Activated effector memory CD4-positive, alpha-beta T cell treated with anti-CD3 and anti-CD28 coated beads, Interleukin-2, amount 50 U/mL, for 16 hours (primary cell): ENCODE measurements at places on chromosomes 6 and 20.

GRCh38 chr6:140670021-140670420 is 1295.6 kb upstream of the CITED2 start:
- no peak for DNase-seq

DNA sequence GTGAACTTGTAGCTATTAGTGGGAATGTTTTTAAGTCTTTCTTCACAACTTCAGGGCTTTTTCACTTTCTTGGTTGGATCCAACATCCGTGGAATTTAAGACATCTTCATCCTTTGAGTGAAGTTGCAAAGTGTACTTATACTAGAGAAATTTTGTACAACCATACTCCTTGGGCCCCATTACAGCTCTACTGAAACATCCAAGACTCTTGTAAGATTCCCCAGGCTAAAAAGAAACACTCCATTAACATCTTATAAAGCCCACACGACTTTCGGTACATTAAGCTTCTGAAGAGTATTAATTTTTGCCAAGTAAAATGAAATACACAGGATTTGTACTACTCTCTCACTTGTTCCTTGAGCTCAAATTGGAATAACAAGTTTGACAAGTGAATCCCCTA is 5.4 kb downstream of the PCNA start:
- DNase-seq = no peak

DNA sequence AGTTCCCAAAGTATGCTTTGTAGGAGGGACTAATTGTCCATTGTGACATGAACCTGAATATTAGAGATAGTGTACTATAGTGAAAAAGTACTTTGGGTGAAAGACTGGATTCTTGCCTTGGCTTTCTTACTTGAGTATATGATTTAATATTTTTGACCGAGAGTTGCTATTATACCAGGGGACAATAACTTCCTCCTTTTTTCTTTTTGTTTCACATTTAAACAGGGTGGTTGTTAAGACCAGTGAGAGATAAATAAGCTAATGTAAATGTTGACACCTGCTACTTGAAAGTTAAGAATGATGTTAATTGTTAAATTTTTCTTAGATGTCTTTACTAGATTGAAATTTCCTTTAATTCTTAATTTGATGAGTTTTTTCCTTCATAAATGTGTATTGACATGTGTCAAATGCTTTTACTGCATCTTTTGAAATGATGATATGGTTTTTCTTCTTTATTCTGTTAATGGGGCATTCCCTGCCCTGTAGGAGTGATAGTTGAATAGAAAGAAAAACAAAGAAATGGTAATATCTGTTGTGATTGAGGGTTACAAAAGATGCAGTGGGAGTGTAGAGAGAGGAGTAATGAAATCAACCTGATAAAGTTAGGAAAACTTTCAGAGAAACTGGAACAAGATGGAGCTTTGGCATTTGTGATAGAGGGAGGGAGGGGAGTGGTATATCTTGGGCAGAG is 48.4 kb downstream of the ZFAND3 start:
- no peak for DNase-seq

DNA sequence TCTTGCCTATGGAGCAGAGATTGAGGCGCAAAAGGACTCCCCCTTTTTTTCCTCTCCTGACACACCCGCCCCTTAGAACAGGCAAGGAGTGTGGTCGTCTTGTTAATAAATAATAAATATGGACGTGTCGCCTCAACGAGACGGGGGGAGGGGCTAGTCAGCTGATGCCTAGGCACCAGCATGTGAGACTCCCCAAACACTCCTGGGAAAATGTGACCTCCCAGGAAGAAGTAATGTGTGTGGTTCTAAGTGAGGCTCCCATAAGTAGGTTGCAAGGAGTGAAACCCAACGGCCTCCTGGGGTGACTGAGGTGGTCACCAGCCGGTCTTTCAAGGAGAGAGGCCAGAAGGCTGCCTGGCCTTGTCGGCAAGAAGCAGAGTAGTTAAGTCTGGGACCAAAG is 1.1 kb upstream of the FAXC start:
- DNase-seq = no peak

DNA sequence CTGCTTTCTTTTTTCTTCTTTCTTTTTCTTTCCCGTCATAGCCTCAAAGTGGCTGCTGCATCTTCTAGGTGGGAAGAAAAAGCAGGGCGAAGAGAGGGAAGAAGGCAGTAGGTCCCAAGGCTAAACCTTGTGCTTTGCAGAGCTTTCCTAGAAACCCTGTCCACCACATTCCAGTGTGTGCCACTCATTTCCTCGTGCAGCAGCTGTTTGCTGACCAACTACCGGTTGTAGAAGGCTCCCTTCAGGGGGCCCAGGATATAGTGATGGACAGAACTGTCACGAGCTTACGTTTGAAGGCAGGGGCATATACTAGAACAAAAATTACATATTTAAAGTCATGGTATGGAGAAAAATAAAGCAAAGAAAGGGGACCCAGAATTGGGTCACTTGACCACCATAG is 103.0 kb downstream of the SASH1 start:
- DNase-seq = no peak

DNA sequence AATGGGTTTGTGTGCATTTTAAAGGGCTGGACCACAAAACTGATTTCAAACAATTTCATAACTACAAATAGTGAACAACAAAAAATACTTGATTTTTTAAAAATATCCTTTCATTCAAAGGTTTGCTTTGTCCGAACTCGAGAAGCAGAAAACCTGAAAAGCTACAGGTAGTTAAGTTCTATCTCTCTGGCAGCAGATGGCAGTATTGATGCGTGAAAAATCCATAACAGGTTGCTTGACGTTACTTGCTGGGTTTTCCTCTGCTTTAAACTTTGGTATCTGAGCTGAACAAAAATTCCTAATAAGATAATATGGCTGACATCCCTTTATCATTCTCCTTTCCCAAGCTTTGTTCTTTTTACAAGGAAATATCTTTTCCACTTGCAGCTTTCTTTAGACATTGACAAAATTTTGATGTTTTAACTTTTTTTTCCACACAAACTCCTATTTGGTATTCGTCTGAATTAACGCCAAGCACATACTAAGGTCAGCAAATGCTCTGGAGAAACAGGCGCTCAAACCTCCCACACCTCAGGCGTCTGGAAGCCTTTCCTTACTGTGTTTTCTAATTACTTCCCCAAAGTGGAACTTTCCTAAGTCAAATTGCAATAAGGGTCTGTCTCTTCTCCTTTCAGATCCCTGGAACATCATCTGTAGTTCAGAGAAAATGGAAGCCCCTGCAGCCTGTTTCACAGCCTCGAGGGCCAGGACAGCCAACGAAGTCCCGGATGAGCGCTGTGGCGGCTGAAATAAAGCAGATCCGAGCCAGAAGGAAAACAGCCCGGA is 50.3 kb upstream of the GFRAL start:
- DNase-seq = no peak

GRCh38 chr20:2507875-2508630 is 662 bp downstream of the ZNF343 start:
- DNase-seq = no peak

GRCh38 chr6:156840136-156840535 is 63.0 kb downstream of the ARID1B start:
- DNase-seq = no peak

GRCh38 chr6:119449331-119450156 is 100.0 kb upstream of the MAN1A1 start:
- no peak for DNase-seq

- DNase-seq = peak; percentile 92
Measured at GRCh38 chr6:24359640-24360454, 2.0 kb upstream of the DCDC2 start.

DNA sequence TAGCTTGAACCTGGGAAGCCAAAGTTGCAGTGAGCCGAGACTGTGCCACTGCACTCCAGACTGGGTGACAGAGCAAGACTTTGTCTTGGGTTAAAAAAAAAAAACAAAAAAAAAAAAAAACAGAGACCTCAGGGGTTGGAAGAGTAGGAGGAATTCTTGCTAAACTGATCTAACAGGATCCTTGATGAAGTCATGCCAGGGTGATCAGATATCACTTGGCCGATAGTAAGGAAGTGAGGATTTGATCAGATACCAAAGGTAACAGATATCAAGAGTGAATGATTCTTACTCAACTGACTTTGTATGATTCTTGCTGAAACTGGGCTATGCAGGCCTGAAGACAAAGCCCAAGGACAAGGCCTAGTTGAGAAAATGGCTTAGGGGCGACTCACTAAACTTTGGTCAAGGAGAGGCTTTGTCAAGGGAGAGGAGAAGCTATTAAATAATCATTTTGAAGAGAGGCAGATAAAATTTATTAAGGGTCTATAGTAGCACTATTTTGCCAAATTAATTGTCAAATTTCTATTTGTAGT is 624.7 kb downstream of the UTRN start:
- no peak for DNase-seq

DNA sequence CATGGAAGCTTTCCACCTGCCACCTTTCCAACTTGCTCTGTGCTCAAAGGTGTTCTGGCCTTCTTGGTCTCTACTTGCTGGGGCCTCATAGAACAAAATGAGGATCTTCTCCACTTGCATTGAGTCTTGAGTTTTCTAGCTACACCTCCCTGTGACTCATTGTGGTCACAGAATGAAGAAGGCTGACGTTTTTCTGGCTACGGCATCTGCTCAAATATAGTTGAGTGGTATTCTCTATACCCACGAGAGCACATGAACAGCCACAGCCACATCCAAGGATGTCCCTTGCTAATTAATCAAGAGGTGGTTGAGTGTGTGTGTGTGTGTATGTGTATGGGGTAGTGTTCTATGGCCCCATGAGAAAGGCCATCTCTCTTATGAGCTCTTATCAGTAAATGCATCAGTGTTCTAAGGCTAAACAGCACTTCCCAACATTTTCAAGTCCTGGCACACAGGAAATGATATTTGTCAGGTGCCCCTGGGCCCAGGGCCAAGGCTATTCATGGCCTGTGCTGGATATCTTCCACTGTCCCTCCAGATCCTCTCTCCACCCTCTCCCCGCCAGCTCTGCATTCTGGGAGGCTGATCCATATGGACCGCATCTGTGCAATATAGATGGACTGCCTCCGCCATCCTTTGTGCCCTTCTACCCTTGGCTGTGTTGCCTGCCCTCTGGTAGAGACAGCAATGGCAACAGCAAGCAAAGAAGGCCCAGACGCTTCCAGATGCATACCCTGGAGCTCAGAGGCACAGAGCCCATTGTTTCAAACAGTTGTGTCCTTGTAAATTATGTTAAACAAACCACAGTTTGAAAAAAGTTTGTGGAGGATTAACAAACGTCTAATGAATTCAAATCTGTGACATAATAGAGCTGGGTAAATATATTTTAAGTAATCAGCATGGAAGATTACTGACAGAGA is 150.2 kb downstream of the LRFN2 start:
- no peak for DNase-seq

GRCh38 chr6:119210596-119210995 is 132.1 kb upstream of the FAM184A start:
- no peak for DNase-seq

- DNase-seq = no peak
Measured at GRCh38 chr6:168045141-168045691, 33.8 kb downstream of the FRMD1 start.

- DNase-seq = peak; percentile 82
Measured at GRCh38 chr20:33370291-33370690, 31.0 kb downstream of the CDK5RAP1 start.

DNA sequence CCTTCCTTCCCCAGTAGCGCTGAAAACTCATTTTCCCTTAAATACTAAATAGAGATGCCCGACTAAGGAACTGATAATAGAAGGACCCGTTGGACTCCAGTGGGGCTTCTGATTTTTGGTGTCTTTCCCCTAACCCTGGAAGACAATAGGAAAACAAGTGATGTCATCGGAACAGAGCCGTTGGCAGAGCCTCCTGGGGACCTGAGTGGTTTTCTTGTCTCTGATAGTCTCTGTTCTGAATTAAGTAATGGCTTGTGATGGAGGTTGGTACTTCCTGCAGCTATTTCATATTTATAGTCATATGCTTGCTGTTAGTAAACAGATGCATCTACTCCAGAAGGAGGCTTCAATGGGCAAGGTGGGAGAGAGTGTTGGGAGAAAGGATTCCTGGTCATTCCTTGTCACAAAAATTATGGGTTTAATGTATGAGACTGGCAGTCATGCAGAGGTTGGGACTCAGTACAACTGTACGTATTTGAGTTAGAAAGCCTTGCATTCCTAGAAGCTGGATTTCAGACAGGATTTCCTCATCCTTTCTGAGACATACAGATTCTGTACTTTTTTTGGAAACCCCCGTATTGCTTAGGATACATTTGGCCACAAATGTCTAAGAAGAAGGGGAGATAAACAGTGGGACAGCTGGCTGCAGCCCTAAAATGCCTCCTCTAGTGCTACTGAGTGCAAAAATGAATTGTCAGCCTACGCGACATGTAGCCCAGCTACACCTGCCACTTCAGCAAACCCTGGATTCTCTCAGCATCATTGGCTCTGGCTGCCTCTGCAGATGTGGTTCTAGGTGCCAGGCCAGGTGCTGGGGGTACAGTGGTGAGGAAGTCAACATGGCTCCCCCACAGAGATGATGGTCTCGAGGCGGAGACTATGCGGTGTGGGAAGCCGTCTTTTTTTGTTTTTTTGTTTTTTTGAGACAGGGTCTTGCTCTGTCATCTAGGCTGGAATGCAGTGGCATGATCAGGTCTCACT is 38.1 kb downstream of the CDS2 start:
- DNase-seq = no peak

DNA sequence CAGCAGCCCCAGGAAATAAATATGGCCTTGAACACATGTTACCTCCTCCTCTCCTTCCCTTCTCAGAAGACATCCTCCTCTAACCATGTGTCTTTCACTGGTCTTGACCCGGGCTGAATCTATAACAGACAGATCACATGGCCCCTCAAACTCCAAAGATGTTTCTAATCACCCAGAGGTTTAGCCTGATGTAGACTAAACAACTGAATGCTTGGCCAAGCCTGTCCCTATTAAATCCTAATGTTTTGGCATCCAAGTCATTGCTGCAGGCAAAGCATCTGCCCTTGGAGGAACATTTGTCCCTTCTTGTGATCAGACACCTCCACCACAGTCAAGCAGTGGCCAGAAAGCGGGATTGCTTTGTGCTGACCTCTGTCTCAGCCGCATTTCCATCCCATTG is 65.5 kb downstream of the ANKRD60 start:
- no peak for DNase-seq

DNA sequence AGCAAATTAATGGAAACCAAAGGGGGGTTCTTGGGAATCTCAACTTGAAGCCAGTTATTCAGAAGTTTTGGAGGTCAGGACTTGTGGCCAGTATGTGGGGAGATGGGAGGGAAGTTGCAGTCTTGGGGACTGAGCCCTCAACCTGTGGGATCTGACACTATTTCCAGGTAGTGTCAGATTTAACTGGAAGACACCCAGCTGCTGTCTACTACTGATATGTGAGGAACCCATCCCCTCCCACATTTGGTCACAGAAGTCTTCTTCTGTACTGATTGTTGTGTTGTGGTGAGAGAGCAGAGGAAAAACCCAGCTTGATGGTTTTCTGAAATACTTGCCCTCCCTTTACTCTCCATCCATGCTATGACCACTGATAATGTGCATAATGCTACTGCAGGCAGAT is 134.0 kb downstream of the QRSL1 start:
- no peak for DNase-seq

DNA sequence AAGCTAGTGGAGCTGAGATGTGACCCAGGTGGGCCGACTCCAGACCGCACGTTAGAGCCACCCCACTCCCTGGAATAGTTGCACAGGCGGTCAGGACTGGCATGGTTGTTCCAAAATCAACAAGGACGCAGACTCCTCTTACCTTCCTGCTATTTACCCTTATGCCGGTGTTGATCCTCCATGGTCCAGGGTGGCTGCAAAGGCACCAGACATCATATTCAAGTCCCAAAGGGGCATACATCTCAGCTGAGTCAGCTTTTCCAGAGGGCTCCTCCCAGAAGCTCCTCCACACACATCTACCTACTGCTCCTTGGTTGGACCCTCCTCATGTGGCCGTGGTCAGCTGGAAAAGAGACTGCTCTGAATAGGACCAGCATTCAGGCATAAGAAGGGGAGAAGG is 112.2 kb downstream of the SYCP2 start:
- no peak for DNase-seq
